Lung (tissue), 17 donors: ENCODE measurements at places on chromosomes 1 and 21. TPM values are rescaled to one million over a fixed set of nuclear protein-coding genes. Genes with fewer than 3 reads are reported as not detected.

Gene HAX1
- 42.7 TPM for total RNA-seq

DNA sequence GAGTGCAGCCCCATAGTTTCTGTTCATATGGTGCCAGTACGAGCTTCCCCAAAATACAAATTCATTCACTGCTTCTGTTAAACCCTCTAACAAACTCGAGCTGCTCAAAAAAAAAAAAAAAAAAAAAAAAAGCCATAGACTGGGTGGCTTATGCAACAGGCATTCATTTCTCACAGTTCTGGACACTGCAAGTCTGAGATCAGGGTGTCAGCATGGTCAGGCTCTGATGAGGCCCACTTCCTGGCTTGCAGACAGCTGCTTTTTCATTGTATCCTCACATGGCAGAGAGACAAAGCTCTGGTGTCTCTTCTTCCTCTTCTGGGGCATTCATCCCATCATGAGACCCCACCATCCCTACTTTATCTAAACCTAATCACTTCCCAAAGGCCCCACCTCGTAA is 121.6 kb downstream of the PTBP2 start:
- no peak for DNase-seq

DNA sequence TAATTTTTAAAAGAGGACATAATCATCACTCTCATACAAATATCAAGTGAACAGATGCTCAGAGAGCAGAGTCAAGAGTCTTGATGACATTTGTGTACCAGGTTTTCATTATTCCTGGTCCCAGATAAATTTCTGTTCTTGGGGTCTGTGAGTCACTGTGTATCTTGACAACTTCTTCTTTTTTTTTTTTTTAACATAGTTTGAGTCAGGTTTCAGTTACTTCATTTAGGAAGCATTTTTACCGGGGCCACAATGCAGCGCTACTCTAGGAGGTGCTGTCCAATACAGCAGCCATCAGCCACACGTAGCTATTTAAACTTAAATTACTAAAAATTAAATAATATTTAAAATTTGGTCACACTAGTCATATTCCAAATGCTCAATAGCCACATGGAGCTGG is 188.1 kb upstream of the SAMSN1 start:
- DNase-seq = no peak

Gene DHRS3
- 79.7 TPM for total RNA-seq

DNA sequence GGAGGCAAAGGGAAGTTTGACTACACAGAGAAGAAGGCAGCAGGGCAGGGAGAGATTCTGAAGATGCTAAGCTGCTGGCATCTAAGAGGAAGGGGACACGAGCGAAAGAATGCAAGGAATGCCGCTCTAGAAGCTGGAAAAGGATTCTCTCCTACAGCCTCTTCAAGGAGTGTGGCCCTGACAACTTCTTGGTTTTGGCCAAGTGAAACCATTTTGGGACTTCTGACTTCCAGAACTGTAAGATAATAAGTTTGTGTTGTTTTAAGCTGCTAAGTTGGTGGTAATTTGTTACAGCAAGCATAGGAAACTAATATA is 28.5 kb downstream of the MGST3 start:
- DNase-seq = no peak

Gene ADAMTS5
- 22.2 TPM for total RNA-seq

GRCh38 chr1:63318201-63318979 is 4.0 kb upstream of the FOXD3 start:
- no peak for DNase-seq

Gene OR2T11
- total RNA-seq = not detected

- no peak for DNase-seq
These were observed 5.4 kb upstream of the TNFRSF4 start for GRCh38 chr1:1219341-1219740.

DNA sequence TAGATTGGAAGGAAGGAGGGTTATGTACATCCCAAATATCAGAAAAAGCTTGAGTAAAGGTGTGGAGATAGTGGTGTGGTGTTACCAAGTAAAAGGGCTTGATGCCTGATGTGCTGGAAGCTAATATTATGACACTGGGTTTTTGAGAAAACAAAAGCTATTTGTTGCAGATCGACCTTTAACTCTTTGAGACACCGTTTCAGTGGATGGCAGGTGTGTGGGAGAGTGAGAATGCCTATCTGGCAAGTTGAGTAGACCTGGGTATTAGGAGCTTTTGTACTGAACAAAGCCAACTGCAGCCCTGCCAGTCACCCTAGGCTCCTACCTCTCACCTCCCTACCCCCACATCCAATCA is 1.4 kb downstream of the MMACHC start:
- no peak for DNase-seq

Gene CFHR5
- total RNA-seq = not detected

GRCh38 chr1:205536759-205537361 is 32.4 kb downstream of the CDK18 start:
- DNase-seq = no peak

Gene LRRC52
- total RNA-seq = not detected
